Amygdala (tissue), 56 donors: ENCODE measurements at places on chromosomes 11 and 22.
A peak's percentile ranks its signal among the peaks of the same experiment; 100 is the strongest.

DNA sequence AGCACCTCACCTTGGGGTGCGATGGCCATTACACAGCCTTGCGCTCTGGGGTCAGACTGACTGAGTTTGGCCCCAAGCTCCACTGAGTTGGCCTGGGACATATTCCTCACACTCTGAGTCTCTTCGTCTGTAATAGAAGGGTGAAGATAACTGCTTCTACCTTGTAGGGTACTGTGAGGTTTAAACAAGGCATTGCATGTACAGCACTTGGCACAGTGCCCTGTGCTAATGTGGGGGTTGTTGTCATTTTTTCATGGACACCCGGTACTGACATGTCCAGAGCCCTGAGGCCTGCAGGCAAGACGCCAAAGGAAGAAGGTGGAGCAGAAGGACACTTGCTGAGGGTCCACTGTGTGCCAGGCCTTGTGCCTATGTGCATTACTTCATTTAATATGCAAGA, 50.7 kb downstream of the OTOG start:
- no peak for DNase-seq

DNA sequence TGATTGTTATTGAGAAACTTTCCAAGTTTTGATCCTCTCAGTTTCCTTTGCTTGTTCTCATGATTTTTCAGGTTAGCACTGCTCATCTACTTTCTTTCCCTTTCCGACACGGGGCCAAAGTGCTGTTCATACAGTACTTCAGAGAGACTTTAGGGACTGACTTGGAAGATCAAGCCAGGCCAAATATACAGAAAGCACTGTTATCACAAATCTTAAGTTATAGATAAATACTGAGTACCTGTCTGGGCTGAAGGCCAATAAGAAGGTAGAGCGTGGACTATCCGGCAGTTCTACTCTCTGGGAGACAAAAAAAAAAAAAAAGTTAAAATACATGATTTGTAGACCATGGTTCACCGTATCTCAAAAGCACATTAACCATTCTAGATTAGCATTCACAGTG, 46.2 kb downstream of the AMBRA1 start:
- DNase-seq, result no peak

DNA sequence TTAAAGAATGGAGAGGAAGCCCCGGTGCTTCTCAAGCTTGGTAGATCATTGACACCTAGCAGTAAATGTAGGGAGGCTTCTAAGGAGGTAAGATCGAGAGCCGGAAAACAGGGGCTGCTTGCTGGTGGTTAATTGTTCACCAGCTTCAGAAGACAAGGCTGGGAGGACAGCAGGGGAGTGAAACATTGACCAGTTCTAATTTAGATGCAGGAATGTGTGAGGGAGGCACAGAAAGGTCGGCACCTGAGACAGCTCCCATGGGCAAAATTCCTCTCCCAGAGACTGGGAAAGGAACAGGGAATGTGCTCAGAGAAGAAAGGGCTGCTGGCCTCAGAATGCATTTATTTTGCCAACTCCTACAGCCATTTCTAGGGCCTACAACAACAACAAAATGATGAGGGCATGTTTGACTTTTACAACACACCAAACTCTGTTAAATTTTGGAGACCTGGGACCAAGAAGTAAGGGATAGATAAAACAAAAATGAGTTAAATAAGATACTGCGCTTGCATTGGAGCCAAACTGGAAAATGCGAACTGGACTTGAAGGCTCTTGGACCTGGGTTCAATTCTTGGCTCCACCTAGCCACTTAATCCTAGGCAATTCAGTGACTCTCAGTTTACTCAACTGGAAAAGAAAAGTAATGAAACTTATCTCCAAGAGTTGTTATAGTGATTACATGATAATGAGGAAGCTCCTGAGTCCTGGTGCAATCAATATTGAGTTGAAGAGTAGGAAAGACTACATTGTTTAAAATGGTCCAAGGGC, 31.0 kb downstream of the FZD4 start:
- DNase-seq, result no peak

- DNase-seq, result no peak
Observed at GRCh38 chr11:86660088-86660487, 12.3 kb downstream of the ME3 start.

- peak; percentile 99 for DNase-seq
Observed at GRCh38 chr11:115504276-115505158, at the start of gene CADM1. Gene CADM1, minus strand, starts transcription at chr11:115504415.

GRCh38 chr22:18088825-18089568, 11.2 kb downstream of the PEX26 start:
- no peak for DNase-seq

GRCh38 chr11:121389651-121390050, 62.5 kb upstream of the SORL1 start:
- DNase-seq, result no peak
